AG20443 (cell line): ENCODE measurements at places on chromosomes 4 and X.
A peak's percentile ranks its signal among the peaks of the same experiment; 100 is the strongest.

GRCh38 chr4:87499403-87500091 is 29.6 kb downstream of the SPARCL1 start:
- no peak for DNase-seq

DNA sequence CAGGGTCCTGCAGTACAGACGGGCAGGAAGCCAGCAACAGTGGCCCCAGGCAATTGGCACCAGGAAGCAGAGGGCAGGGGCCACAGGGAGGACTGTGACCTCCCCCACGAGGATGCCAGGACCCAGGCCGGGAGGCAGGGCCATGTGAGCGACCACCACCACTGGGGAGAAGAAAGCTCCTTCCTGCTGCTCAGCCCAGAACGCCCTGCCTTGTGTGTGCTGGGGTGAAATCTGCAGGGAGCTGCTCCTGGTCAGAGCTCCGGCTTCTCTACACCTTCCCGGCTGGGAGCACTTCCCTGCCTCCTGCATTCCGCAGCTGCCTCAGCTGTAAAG is 100.4 kb downstream of the HMX1 start:
- DNase-seq: no peak

DNA sequence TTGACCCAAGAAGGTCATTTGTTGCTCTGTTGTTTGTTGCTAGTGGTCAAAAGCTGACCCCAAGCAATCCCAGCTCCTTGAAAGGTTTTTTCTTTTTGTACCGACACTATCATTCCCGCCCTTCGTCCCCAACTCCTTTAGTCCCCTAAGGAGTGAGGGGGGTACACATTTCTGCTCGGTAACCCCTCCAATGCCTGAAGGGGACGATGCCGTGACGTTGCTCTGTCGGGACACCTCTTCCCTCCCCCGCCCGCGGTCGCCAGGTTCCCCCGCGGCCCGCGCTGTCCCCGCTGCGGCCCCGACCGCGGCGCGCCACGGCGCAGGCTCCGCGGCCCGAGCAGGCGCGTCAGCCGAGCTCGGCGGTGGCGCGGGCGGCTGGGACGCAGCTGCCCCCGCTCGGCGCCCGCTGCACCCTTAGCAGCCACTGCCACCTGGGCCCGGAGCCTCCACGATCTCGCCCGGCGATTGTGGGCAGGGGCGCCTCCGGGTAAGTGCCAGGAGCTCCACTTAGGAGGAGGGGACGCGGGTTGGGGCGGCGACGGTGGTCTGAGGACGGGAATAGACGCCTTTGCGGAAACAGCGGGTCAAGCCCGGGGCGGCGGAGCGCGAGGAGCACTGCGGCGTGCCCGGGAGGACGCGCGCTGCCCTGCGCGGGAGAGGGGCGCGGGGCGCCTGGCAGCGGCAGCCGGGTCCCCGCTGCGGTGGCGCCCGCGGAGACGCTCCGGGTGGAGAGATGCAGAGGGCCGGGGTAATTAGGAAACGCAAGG is at the start of gene GLRB:
GLRB (plus strand) TSS at position 340 of the 767 bp plus-strand sequence. CDS start 1,875 bp downstream, outside the sequence.
- DNase-seq: peak; percentile 90

- DNase-seq: no peak
These were observed 632.0 kb upstream of the TENM3 start for GRCh38 chr4:181611033-181611711.

- DNase-seq: no peak
These were observed 58.6 kb upstream of the TLL1 start for GRCh38 chr4:165814256-165815020.
